ENCODE measurements at places on chromosomes 1 and 21.

- DNase-seq: peak; percentile 36
Measured at GRCh38 chr1:101290922-101291561, 54.2 kb downstream of the S1PR1 start.

- DNase-seq: peak; percentile 65
Measured at GRCh38 chr1:8394456-8395321, 76.8 kb downstream of the SLC45A1 start.

- DNase-seq: peak; percentile 18
Measured at GRCh38 chr1:247408100-247408499, 7.9 kb upstream of the NLRP3 start.

DNA sequence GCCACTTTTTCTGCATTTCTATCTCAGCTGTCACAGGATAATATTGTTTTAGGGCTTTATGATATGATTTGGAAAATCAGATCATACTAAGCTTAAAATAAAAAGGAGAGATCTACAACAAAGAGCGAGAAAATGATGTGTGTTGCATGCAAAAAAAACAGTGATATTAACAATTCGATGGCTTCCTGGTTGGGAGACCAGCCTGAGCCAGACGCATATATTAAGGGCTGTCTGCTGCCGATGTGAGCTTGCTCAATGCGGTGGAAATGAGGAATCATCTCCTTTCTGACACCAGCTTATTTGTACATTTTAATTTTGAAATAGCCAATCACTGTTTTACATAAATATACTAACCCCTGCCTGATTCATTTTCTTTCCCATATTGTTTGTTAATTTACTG, 862.6 kb downstream of the USP25 start:
- DNase-seq: no peak

GRCh38 chr1:14561014-14561693, 37.3 kb upstream of the KAZN start:
- DNase-seq: no peak

DNA sequence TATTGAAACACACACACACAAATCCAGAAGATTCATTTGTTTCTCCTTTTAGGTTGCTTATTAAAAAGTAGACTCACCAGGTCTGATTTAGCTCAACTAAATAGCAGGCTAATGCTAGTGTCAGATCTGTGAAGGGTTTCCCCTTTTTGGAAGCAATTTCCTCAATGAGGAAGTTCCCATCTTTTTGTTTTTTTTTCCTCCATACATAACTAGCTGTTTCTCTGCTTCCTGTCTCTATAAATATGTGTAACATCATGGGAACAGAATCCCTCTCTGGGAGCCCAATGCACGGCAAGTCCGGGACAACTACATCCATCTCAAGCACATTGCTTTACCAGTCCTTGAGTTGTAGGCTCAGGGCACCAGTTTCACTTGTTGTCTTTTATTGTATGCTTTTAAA, 1421.1 kb downstream of the PLA2G4A start:
- DNase-seq: no peak

DNA sequence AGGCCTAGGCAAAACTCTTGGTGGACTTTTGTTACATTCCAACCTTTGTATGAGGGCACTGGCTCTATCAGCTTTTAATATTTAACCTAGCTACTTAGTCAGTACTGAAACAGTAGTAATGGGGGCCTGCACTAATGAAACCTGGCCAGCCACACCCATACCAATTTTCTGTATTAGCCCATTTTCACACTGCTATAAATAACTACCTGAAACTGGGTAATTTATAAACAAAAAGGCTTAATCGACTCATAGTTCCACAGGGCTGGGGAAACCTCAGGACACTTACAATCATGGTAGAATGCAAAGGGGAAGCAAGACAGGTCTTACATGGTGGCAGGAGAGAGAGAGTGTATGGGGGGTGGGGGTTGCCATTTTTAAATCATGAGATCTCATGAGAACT, 245.7 kb upstream of the RGS18 start:
- no peak for DNase-seq

Data from activated CD4-positive, alpha-beta T cell treated with anti-CD3 and anti-CD28 coated beads for 48 hours (primary cell).